ENCODE measurements at places on chromosomes 5 and 9. TPM values are rescaled to one million over a fixed set of nuclear protein-coding genes. Genes with fewer than 3 reads are reported as not detected.

GRCh38 chr5:151037561-151038411, 17.4 kb downstream of the GPX3 start:
- H3K27me3 ChIP-seq = no peaks in the 10 kb centered on the region
- no peak for DNase-seq
- peaks cover 12% of the 10 kb centered on the region for H3K36me3 ChIP-seq
- no peaks in the 10 kb centered on the region for H3K4me1 ChIP-seq
- H3K4me3 ChIP-seq = no peak overlapping the region
- H3K27ac ChIP-seq = no peak overlapping the region

GRCh38 chr5:8913522-8913921, 632.4 kb downstream of the SEMA5A start:
- H3K27ac ChIP-seq = no peak overlapping the region
- H3K4me1 ChIP-seq = no peaks in the 10 kb centered on the region
- H3K27me3 ChIP-seq = no peaks in the 10 kb centered on the region
- H3K36me3 ChIP-seq = no peaks in the 10 kb centered on the region
- no peak overlapping the region for H3K4me3 ChIP-seq

- no peaks in the 10 kb centered on the region for H3K36me3 ChIP-seq
- H3K27ac ChIP-seq = no peak overlapping the region
- H3K4me3 ChIP-seq = no peak overlapping the region
- H3K27me3 ChIP-seq = peaks cover 94% of the 10 kb centered on the region
- H3K4me1 ChIP-seq = peaks cover 5% of the 10 kb centered on the region
These were observed 8.0 kb downstream of the LRRC26 start for GRCh38 chr9:137161558-137162486.

HSPA4 gene
- 166 TPM for total RNA-seq

PCDHA11 gene
- total RNA-seq = 6.5 TPM

DNA sequence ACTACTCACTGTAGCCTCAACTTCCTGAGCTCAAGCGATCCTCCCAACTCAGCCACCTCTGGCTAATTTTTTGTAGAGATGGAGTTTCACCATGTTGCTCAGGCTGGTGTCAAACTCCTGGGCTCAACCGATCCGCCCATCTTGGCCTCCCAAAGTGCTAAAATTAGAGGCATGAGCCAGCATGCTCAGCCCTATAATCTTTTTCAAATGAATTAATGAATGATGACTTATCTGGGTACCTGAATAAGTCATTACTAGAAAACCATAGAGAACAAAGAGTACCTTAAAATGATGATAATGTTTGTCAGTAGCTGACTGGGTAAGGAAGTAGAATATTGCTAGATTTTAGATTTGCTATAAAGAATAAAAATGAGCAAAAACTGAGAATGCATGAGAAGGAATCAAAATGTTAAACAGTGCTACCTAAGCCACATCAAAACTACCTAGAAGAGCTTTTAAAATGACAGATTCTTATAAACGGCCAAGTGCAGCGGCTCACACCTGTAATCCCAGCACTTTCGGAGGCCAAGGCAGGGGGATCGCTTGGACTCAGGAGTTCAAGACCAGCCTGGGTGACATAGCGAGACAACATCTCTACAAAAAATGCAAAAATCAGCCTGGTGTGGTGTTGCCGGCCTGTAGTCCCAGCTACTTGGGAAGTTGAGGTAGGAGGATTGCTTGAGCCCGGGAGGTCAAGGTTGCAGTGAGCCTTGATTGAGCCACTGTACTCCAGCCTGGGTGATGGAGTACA, 13.6 kb downstream of the FNBP1 start:
- H3K4me1 ChIP-seq = peaks cover 14% of the 10 kb centered on the region
- H3K27ac ChIP-seq = no peak overlapping the region
- H3K27me3 ChIP-seq = no peaks in the 10 kb centered on the region
- no peaks in the 10 kb centered on the region for H3K36me3 ChIP-seq
- DNase-seq = no peak
- H3K4me3 ChIP-seq = no peak overlapping the region

PALM2AKAP2 gene
- 5.6 TPM for total RNA-seq

DNA sequence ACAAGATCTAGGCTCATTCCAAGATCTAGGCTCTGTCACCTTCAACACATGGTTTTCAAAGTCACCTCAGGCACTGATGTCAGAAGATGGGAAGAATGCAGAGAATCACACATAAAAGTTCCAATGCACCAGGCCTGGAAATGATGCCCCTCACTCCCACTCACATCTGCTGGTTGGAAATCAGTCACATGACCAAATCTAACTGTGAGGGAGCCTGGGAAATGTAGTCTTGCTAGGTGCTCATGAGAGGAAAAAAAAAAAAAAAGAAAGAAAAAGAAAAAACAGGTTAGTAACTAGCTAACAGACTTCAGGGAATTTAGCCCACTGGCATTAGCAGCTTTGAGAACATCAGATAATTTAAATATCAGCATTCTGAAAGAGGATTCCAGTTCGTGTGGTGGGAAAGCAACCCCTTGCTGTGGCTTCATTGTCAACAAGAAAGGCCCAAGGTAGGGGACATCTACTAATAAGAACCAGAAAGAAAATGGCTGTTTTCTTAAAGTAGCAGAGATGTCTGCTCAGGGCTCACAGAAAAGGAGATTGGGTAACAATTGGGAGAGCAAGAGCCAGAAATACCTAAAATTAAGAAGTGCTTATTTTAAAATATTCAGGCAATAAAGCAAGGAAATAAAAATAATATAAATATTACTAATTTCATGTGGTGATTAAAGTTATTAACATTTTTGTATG, 614.3 kb downstream of the ACTL7B start:
- no peaks in the 10 kb centered on the region for H3K4me1 ChIP-seq
- no peak overlapping the region for H3K4me3 ChIP-seq
- H3K36me3 ChIP-seq = no peaks in the 10 kb centered on the region
- H3K27ac ChIP-seq = no peak overlapping the region
- H3K27me3 ChIP-seq = no peaks in the 10 kb centered on the region

DNA sequence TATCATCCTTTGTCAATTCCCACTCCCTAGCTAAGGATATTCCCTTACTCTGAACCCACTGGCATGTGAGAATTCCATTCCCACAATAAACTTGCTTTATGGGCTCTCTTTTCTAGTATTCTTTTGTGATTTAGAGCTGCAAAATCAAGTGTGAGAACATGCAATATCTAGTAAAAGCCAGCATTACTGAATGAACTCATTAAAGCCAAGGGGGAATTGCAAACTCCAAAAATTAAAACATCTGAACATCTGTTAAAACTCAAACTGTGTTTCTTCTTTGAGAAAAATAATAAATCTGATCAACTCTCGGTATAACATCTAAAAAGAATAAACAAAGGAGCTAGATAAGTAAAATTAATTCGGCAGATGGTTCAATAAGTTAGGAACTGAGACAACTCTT, 53.1 kb upstream of the MPDZ start:
- H3K27ac ChIP-seq = no peak overlapping the region
- H3K4me3 ChIP-seq = no peak overlapping the region
- no peaks in the 10 kb centered on the region for H3K36me3 ChIP-seq

GRCh38 chr5:169296419-169297143, 4.4 kb downstream of the SLIT3 start:
- peaks cover 12% of the 10 kb centered on the region for H3K4me1 ChIP-seq
- H3K27me3 ChIP-seq = peaks cover 51% of the 10 kb centered on the region
- DNase-seq = no peak
- H3K36me3 ChIP-seq = no peaks in the 10 kb centered on the region

EMB gene
- 20.5 TPM for total RNA-seq

DNA sequence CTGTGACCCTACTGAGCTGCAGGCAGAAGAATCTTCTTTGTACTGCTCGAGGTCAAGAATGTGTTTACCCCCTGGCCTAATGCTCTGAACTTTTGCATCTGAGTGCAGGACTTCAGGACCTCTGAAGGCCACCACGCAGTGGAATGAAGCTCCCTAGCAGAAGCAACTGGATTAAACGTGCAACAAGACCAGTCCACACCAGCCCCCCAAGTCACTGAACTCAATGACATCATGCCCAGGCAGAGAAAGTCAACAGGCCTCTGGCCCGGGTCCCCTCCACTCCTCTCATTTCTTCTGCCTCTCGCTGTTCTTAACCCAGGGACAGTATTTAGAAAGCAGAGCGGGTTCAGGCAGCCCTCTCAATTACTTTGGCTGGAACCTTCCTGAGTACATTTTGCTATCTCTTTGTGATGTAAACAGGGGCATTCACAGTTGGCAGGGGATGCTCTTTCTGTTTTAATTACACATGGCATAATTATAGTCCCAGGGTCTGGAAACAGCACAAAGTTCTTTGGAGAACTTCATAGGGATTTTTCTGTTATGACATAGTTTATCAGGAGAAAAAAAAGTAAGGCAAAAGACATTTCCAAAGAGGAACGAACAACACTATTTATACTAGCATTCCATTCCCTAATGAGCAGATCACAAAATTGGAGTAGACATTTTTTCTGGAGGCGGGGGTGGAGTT, 108.2 kb upstream of the SPATA31D4 start:
- DNase-seq = no peak
- H3K27ac ChIP-seq = peak overlapping the region; percentile 44
- no peaks in the 10 kb centered on the region for H3K27me3 ChIP-seq
- no peaks in the 10 kb centered on the region for H3K36me3 ChIP-seq

GRCh38 chr9:77011973-77012821, 7.3 kb upstream of the FOXB2 start:
- peak overlapping the region; percentile 15 for H3K4me3 ChIP-seq
- peaks cover 97% of the 10 kb centered on the region for H3K27me3 ChIP-seq
- H3K27ac ChIP-seq = no peak overlapping the region
- H3K36me3 ChIP-seq = no peaks in the 10 kb centered on the region
- peak; percentile 87 for DNase-seq

FBN2 gene
- 58.3 TPM for total RNA-seq

DNA sequence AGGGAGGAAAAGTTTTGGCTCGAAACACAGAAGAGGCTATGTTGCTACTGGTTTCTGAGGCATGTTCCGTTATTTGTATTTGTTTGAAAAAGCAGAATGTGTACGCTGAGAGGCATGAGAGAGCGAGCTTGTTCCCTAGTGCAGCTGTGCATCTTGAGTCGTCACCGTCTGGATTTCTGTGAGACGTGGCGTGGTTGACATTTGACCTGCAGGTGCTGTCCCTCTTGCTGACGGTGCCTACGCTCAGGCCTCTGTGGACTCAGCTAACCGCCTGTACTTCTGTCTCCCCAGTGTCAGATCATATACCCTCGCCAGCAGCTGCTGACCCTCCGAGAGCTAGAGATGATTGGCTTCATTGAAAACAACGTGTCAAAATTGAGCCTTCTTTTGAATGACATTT, 21.5 kb downstream of the TRIP13 start:
- H3K36me3 ChIP-seq = peaks cover 14% of the 10 kb centered on the region
- H3K4me1 ChIP-seq = peaks cover 10% of the 10 kb centered on the region
- DNase-seq = no peak
- no peak overlapping the region for H3K4me3 ChIP-seq

- no peak overlapping the region for H3K27ac ChIP-seq
- no peak for DNase-seq
- H3K36me3 ChIP-seq = no peaks in the 10 kb centered on the region
- no peaks in the 10 kb centered on the region for H3K4me1 ChIP-seq
- no peak overlapping the region for H3K4me3 ChIP-seq
These were observed 169.8 kb upstream of the STK32A start for GRCh38 chr5:147065071-147065470.

DNA sequence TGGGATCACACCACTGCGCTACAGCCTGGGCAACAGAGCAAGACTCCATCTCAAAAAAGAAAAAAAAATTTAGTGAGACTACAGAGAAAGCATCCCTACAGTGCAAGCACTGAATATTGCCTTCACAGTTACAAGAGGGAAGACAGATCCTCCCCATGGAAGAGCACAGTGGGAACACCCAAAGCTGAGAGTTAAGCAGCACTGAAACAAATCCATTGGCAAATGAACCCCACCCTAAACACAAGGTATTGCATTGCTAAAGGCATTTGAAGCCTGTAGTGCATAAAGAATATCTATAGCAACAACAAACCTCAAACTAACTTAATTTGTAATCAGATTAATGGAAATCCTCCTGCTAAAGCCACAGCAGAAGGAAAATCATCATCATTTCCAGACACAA, 27.1 kb downstream of the HTR1A start:
- no peak for DNase-seq
- H3K36me3 ChIP-seq = no peaks in the 10 kb centered on the region
- no peak overlapping the region for H3K27ac ChIP-seq
- peaks cover 11% of the 10 kb centered on the region for H3K27me3 ChIP-seq
- H3K4me3 ChIP-seq = no peak overlapping the region

DNA sequence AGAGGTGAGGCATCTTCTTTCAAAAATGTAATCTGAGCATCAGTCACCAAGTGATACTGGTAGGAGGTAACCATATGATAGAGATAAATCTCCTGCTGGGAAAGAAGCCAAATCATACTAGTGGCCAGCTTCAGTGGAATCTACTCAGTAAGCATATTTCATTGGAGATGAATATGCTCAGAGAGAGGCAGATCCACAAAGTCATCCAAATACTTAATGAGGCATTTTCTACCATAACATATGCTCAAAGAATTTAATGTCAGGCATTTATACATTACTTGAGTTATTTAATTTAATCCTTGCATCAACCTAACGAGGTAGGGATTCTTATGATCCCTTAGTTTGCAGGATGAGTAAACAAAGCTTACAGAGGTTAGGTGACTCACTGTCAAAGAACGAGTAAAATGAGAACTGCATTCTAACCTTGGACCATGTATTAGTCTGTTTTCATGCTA, 50.9 kb upstream of the DMRTA1 start:
- H3K36me3 ChIP-seq = peaks cover 2% of the 10 kb centered on the region
- DNase-seq = no peak
- no peak overlapping the region for H3K4me3 ChIP-seq
- H3K27me3 ChIP-seq = no peaks in the 10 kb centered on the region
- no peaks in the 10 kb centered on the region for H3K4me1 ChIP-seq
- H3K27ac ChIP-seq = no peak overlapping the region

TSSK1B gene
- 0.16 TPM for total RNA-seq

GRCh38 chr9:91094324-91095088, 267.2 kb downstream of the AUH start:
- no peaks in the 10 kb centered on the region for H3K4me1 ChIP-seq
- no peak for DNase-seq
- H3K36me3 ChIP-seq = peaks cover 4% of the 10 kb centered on the region
- no peaks in the 10 kb centered on the region for H3K27me3 ChIP-seq
- no peak overlapping the region for H3K27ac ChIP-seq

DNA sequence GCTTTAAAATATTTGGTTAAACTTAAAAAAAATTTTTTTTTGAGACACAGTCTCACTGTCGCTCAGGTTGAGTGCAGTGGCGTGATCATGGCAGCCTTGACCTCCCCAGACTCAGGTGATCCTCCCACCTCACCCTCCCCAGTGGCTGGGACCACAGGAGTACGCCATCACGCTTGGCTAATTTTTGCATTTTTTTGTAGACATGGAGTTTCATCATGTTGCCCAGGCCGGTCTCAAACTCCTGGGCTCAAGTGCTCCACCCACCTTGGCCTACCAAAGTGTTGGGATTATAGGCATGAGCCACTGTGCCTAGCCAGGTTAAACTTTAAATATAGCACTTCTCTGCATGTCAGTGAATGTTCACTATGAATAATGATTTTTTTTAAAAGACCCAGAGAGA, 224.5 kb upstream of the RFX3 start:
- no peak overlapping the region for H3K27ac ChIP-seq
- DNase-seq = no peak
- no peaks in the 10 kb centered on the region for H3K27me3 ChIP-seq
- no peak overlapping the region for H3K4me3 ChIP-seq
- H3K4me1 ChIP-seq = no peaks in the 10 kb centered on the region
- H3K36me3 ChIP-seq = no peaks in the 10 kb centered on the region
